Esophagus squamous epithelium (tissue), 5 donors: ENCODE measurements at places on chromosomes 6 and 20. TPM values are rescaled to one million over a fixed set of nuclear protein-coding genes. Genes with fewer than 3 reads are reported as not detected.

METTL24 gene
- not detected for total RNA-seq

POFUT1 gene
- total RNA-seq: 15.7 TPM

JAG1 gene
- total RNA-seq: 182 TPM

DLL1 gene
- total RNA-seq: 37.6 TPM

C20orf144 gene
- total RNA-seq: not detected

GRCh38 chr6:38495922-38496635 is 143.7 kb downstream of the BTBD9 start:
- no peaks in the 10 kb centered on the region for H3K36me3 ChIP-seq
- no peaks in the 10 kb centered on the region for H3K27me3 ChIP-seq
- no peak overlapping the region for H3K27ac ChIP-seq
- no peak overlapping the region for H3K4me3 ChIP-seq
- no peak for DNase-seq

DNA sequence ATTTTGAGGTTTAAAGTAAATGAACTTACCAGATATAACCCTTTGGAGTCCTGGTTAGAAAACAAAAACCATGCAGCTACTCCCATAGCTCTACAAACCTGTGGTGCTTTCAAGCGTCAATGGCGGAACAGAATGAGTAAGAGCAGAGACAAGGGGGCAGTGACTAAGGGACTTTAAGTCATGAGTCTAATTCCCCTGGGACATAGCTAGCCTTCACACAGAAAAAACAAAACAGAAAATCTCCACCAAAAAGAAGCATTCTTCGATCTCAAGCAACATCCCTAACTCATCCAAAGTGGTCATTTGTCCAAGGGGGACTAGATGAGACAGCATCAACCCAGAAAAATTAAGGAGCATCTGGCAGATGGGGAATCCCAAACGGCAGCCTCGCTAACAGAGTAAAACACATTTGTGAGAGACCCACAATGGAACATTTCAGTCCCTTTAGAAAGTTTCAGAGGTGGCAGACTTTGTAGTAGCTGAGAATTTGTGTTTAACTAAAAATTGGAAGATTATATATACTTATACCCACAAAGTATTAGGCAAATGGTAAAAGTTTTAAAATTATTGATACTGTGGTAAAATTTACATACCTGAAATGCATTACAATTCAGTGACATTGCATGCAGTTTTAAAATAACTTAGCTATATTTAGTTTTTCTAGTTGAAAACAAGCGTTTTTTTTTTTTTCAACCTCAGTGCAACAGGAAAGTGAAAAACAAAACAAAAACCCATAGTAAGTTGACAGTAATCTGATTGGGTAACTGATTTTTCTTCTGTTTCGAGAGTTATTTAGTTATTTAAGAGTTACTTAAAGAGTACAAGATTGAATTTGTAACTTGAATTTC is 67.5 kb downstream of the KCNQ5 start:
- H3K4me1 ChIP-seq: no peaks in the 10 kb centered on the region
- DNase-seq: no peak
- no peak overlapping the region for H3K4me3 ChIP-seq
- no peaks in the 10 kb centered on the region for H3K27me3 ChIP-seq

- DNase-seq: no peak
- no peak overlapping the region for H3K27ac ChIP-seq
- H3K4me1 ChIP-seq: no peaks in the 10 kb centered on the region
- H3K27me3 ChIP-seq: no peaks in the 10 kb centered on the region
- H3K4me3 ChIP-seq: no peak overlapping the region
These were observed 87.2 kb downstream of the THEMIS start for GRCh38 chr6:127813699-127814027.

GRCh38 chr6:159357211-159357915 is 188.2 kb downstream of the FNDC1 start:
- H3K27me3 ChIP-seq: peaks cover 11% of the 10 kb centered on the region
- H3K36me3 ChIP-seq: no peaks in the 10 kb centered on the region
- H3K4me3 ChIP-seq: no peak overlapping the region
- no peak for DNase-seq

GRCh38 chr20:37389844-37390275 is 43.9 kb downstream of the SRC start:
- DNase-seq: no peak
- no peaks in the 10 kb centered on the region for H3K4me1 ChIP-seq
- H3K4me3 ChIP-seq: no peak overlapping the region
- H3K27me3 ChIP-seq: peaks cover 4% of the 10 kb centered on the region

- DNase-seq: no peak
- H3K27ac ChIP-seq: no peak overlapping the region
- H3K27me3 ChIP-seq: no peaks in the 10 kb centered on the region
- no peaks in the 10 kb centered on the region for H3K36me3 ChIP-seq
These were observed 379.2 kb downstream of the BMP2 start for GRCh38 chr20:7146552-7147219.

- H3K36me3 ChIP-seq: no peaks in the 10 kb centered on the region
- no peaks in the 10 kb centered on the region for H3K27me3 ChIP-seq
- H3K27ac ChIP-seq: peak overlapping the region; percentile 96
- H3K4me1 ChIP-seq: peaks cover 52% of the 10 kb centered on the region
- no peak for DNase-seq
These were observed 11.9 kb downstream of the TEAD3 start for GRCh38 chr6:35484921-35485392.

DNA sequence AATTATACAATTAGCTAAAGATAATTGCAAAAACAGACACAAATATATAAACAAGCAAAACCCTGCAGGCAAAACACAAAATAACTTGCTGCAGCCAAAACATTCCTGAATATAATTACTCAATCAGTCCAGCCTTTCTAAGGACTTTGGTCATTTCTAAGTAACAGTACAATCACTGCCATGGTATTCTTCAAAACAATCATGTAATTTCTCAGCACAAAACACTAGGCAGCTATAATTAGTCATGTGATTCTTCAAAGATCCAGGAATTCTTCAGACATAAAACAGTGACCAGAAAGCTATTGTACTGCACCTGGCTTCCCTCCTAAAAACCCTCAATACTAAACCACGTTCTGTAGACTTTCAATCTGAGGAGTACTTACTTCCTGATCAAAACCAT is 881.1 kb downstream of the EPHA7 start:
- no peaks in the 10 kb centered on the region for H3K27me3 ChIP-seq
- no peak overlapping the region for H3K27ac ChIP-seq
- H3K4me1 ChIP-seq: no peaks in the 10 kb centered on the region
- no peak overlapping the region for H3K4me3 ChIP-seq
- no peak for DNase-seq
- H3K36me3 ChIP-seq: no peaks in the 10 kb centered on the region
